ENCODE measurements at places on chromosomes 3 and 15.
A peak's percentile ranks its signal among the peaks of the same experiment; 100 is the strongest.

DNA sequence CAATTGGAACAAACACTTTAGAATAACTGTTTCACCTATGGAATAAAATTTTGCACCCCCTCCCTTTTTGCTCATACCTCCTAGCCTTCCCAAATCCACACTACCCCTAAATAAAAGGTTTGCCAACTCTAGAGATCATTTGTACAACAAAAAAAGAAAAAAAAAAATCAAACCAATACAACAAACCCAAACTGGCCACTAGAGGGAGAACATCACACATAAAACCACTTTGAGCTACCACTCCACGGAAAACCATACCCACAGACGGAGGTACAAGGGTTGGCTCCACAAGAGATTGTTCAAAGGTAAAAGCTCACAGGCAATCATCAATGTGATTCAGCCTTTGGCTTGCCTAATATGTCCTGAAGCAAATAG is 47.6 kb downstream of the SETMAR start:
- DNase-seq = no peak

- peak; percentile 57 for DNase-seq
These were observed 5.2 kb upstream of the WNT7A start for GRCh38 chr3:13884851-13885703.

GRCh38 chr3:159779883-159780282 is 208.8 kb upstream of the IL12A start:
- DNase-seq = no peak

DNA sequence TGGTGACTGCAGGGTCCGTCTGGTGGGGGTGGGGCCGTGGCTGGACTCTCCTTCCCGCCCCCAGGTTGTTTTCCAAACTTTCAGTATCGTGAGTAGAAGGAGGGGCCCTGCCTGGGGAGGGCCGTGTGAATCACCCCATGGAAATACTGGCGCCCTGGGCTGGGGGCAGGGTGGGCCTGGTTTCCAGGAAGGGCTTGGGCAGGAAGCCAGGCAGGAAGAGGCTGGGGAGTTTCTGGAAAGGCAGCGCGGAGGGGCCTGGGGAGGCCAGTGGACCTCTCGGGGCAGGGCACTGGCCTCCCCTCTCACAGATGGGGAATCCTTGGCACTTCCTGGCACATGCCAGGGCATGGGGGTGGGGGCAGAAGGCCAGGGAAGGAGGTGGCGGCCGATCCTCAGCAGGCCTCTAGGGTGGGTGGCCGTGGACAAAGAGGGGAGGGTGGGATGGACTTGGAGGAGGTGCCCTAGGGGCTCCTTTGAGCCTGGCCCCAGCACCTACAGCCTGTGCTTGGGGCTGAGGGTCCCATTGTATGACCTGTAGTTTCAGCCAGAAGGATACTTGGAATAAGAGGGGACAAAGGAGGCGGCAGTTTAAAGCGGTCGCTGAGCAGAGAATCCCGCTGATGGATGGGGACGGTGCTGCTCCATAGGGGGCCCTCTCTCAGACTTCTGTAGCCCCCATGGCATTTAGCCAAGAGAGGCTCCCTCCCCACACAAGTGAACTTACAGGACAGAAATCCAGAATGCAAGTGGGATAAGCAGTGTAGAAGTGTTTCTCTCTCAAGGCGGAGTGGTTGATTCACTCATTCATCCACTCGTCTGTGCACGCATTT is 56.5 kb upstream of the GATA2 start:
- no peak for DNase-seq

DNA sequence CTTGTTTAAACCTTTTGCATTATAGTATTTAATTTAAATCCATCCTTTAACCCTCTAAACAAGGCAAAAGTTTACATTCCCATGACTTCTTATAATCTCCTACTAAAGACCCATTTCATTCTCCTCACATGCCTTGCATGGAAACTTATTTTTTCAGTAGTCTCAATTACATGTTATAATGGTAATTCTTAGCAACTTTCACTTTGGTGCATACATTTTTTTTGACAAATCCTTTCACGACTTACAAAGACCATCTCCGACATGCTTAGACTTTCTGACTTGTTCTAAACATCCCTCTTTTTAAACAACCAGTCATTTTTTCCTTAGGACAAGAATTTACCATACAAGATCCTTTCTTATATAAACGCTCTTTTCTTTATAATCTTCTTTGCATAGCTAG is 615.4 kb upstream of the GBE1 start:
- DNase-seq = no peak

DNA sequence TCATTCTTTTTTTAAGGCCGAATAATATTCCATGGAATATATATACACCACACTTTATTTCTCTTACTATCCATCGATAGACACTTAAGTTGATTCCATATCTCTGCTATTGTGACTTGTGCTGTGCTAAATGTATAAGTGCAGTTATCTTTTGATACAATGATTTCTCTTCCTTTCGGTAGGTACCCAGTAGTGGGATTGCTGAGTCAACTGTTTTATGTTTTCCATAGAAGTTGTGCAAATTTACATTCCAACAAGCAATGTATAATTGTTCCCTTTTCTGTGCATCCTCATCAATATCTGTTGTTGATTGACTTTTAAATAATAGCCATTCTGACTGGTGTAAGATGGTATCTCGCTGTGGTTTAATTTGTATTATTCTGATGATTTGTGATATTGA is 81.0 kb downstream of the STXBP5L start:
- no peak for DNase-seq

GRCh38 chr3:106212665-106213222 is 343.9 kb upstream of the CBLB start:
- no peak for DNase-seq

- no peak for DNase-seq
These were observed 11.6 kb downstream of the H1-8 start for GRCh38 chr3:129554356-129555152.

- no peak for DNase-seq
These were observed 502.2 kb upstream of the LMCD1 start for GRCh38 chr3:7999384-7999783.

- no peak for DNase-seq
These were observed 3.8 kb upstream of the CRYBG3 start for GRCh38 chr3:97817965-97818364.

- DNase-seq = no peak
These were observed 26.6 kb downstream of the SEMA7A start for GRCh38 chr15:74406992-74407705.

DNA sequence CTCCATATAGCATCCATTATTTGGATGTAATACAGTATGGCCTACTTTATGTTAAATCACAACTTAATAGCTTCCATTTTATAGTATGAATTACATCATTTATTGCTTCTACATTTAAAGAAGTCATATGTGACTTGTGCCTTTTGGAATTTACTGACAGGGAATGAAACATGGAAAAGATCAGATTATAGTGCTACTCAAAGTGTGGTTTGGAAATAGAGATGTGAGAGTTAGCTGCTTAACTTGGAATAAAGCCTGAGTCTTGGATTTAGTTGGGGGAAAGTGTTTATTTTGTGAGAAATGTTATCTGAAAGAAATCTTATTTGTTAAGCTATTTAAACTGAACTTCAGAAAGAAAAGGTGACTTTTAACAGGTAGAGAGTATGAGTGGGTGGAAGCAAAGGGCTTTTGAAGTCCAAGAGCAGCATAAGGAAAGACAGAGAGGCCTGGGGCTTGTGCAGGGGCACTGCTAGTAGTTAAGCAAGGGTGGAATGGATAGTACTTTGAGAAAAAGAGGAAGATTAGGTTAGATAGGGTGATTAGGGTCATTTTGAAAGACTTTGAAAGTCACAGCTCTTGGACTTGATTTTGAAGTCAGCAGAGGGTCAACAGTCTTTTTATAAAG is 60.5 kb downstream of the SLMAP start:
- no peak for DNase-seq

GRCh38 chr3:113258361-113258760 is 47.0 kb downstream of the BOC start:
- DNase-seq = no peak

DNA sequence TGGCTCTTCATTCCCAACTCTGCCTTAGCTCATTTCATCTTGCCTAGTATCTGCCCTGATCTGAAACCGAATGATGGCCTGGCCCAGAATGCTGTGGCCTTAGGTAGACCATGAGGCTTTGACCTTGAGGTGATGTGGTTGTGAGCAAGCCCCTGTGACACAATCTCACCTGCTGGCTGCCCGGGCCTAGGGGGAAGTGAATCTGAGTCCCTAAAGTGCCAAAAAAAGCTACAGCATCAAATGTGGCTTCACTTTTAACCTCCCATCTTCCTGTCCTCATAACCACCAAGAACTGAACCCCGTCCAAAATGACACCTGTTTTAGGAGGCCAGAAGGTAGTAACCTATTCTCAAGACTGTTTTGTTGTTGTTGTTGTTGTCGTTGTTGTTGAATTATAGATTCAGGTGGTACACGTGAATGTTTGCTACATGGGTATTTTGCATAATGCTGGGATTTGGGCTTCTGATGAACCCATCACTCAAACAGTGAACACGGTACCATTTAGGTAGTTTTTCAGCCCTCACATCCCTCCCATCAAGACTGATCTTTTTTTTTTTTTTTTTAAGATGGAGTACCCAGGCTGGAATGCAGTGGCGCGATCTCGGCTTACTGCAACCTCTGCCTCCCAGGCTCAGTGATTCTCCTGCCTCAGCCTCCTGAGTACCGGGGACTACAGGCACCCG is 54.6 kb downstream of the MCCC1 start:
- DNase-seq = no peak

- DNase-seq = no peak
These were observed 18.1 kb downstream of the FBN1 start for GRCh38 chr15:48627260-48627940.

DNA sequence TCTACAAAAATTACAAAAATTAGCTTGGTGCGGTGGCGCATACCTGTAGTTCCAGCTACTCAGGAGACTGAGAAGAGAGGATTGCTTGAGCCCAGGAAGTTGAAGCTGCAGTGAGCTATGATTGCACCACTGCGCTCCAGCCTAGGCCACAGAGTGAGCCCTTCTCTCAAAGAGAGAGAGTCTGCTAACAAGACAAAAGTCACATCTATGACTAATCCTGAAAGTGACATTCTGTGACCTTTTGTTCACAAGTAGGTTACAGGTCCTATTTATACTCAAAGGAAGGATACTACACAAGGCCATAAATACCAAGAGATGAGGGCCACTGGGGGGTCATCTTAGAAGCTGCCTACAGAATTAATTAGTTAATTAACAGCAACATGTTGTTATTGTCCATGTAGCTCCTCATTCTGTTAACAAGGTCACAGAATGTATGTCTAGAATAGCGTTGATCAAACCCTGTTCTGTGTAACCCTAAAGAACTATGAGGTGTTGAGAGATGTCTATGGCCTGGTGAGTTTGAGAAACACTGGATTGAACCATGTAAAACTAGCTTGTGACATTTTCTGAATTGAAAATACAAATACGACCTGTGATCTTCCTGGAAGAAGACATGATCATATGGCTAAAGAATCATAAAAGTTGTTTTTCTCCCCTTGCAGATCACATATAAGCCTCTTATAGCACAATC is 97.0 kb downstream of the SAMMSON start:
- no peak for DNase-seq

DNA sequence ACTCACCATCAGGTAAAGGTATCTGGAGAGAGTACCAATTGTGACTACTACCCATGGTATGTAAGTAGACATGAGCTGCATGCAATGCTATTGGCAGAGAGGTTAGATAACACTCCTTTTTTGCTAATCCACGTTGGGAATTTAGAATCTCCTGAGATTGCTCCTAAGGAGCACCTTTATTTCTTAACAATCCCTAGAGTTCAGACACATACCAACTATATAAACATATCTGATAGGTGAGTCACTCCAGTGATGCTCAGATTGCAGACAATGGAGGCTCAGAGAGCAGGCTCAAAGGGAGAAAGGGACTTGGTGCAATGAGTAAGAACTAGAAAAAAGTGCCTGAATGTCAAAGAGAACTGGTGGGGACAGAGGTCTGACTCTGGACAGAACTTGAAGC is 47.0 kb upstream of the LRRFIP2 start:
- no peak for DNase-seq

GRCh38 chr3:64496786-64497490 is 190.9 kb downstream of the ADAMTS9 start:
- DNase-seq = no peak

GRCh38 chr3:11226042-11226370 is 46.2 kb upstream of the ATG7 start:
- DNase-seq = no peak

- DNase-seq = no peak
These were observed 16.5 kb downstream of the BCHE start for GRCh38 chr3:165820671-165821123.

- no peak for DNase-seq
These were observed 194.7 kb downstream of the ADAMTS9 start for GRCh38 chr3:64493149-64493548.

GRCh38 chr3:149816986-149817385 is 4.0 kb downstream of the RNF13 start:
- no peak for DNase-seq

GRCh38 chr3:43154980-43155379 is 49.1 kb upstream of the POMGNT2 start:
- no peak for DNase-seq

GRCh38 chr3:98754483-98754882 is 8.7 kb upstream of the ST3GAL6 start:
- DNase-seq = no peak

DNA sequence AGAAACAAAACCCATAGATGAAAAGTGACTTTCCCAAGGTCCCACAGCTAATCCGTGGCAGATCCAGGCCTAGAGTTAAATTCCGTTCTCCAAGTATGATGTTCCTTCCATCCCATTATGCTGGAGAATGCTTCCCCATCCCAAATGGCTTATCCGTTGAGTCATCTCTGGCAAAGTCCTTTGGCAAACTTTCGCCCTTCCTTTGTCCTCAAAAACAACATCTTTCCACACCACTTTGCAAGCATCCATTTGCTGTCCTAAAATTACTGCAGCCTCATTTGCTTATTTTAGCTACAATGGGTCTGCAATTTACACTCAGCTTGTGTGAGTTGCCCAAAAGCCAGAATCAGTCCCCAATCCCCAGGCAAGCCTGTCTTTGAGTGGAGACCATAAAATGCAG is 304.0 kb upstream of the TLE3 start:
- no peak for DNase-seq

- no peak for DNase-seq
These were observed 568 bp upstream of the NCBP2 start for GRCh38 chr3:196942915-196943277.

DNA sequence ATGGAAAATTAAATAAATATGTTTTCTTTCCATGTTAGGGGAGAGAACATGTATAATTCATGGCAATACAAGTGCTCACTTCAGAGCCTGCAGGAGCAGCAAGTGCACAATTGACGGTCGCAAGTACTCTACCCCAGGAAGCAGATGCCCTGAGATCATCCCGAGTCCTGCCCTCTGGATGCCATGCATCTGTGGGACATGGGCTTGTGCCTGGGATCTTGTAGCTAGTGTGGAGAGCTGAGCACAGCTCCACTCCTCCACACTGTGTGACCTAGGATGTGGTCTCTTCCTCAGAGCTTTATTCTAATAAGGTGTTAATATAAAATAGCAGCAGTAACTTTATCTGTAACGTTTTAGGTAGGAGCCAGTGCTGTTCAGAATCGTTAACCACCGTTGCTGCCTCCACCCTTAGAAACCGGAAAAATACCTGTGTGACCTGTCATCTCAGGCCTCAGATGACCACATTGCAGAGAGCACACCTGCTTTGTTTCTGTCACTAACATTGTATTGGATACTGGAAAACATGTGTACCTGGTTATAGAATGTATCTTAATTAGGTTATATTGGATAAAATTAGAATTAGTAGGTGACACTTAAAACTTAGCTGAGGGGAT is 105.0 kb upstream of the GOLGA6L6 start:
- no peak for DNase-seq
